Astrocyte (in vitro differentiated cells and primary cell): ENCODE measurements at places on chromosomes 11 and 22. TPM values are rescaled to one million over a fixed set of nuclear protein-coding genes. Genes with fewer than 3 reads are reported as not detected.

GRCh38 chr11:122737951-122738693, 82.6 kb downstream of the UBASH3B start:
- DNase-seq = no peak

- DNase-seq = peak; percentile 7
Measured at GRCh38 chr22:49502126-49502826, 325.4 kb downstream of the BRD1 start.

DNA sequence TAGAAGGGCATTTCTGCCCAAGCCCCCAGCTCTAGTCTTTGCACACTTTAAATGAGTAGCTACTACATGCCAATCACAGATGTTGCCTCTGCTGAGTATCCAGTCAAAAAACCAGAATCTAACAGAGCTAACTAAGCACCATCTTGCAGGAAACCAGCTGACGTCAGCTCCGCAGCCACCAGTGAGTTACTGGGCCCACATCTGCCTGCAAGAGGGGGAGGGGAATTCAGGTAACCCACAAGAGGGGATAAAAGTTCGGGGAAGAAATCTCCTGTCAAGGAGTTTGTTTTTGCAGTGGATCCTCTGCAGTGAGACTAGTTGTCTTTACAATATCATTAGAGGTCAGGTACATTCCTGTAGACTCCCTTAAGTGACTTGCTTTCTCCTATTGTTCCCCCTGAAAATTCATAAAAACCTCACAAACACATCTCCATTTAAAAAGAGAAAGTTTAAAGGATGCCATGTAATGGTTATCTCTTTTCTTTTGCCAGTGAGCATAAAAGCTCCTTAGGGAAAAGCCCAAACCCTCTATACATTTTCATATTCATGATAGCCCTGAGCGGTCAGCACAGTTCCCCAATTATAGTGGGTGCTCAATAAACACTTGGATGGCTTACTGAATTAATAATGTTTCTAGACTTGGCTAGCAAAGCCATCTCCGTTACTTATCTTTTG, 9.3 kb downstream of the CD44 start:
- DNase-seq = no peak

DNA sequence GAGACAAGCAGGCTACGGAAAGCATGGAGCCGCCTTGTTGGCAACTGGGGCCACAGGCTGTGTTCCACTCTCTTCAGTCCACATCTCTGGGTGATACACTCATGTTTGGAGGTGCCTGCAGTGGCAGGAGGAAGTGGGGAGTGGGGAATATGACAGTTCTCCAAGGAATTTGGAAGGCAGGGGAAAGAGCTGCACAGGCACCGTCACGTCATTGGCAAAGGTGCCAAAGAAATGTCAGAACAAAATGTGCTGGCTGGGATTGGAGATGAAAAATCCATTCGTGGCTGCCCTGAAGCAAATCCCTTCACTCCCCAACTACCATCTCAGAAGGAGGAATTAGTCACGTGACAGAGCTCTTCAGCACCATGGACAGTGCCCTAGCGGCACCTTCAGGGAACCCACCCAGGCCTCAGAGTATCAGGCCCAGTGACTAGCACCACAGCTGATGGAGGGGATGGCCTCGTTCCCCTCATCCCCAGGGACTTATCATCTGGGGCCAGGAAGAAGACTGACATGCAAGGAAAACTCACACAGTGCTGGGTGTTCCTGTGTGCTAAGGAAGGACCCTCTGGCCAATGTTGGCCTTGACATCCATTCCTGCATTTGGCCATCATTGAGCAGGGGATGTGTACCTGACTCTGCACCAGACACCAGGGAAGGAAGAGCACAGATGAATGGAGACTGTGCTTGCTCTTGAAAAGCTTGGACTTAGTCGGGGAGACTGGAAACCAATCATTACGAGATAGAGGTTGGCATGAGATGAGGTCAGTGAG, 48.5 kb upstream of the PRDM11 start:
- peak; percentile 56 for DNase-seq

- DNase-seq = no peak
Measured at GRCh38 chr11:58774164-58774593, 42.4 kb upstream of the GLYAT start.

DNA sequence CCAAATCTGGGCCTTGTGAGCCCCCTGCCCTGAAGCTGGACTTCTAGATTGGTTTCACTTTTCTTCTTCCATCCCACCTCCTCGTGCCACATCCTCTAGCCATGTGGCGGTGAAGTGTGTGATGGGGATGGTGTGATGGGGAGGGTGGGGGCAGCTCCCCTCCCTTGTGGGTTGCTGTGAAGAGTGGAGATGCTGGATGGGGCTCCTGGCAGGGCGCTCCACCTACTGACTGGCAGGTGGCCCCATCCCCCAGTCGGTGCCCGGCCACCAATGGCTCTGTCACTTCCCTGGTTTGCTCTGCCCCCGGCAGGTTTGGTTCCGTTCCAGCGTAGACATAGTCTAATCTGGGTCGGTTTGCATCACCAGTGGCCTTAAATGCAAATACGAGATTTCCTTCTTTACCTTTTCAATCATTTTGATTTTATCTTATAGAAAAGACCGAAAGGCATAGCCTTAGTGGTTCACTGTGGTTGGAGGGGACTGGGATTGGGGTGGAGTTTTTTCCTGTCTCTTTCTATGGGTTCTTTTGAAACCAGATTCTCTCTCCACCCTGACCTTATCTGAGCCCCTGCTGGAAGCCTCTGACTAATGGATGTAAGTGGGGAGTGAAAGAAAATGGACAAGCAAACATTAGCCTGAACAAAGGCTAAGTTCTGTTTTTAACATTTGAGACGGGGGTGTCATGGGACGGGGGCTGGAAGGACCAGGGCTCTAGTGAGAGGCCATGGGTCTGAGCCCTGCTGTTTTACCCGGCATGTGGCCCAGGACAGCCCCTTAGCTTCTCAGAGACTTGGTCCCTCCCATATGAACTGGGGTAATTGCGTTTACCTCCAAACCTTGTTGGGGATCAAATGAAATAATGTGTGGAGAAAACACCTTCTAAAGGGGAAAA, 149.3 kb downstream of the CACNA1I start:
- no peak for DNase-seq

NXPE4 gene
- total RNA-seq = not detected in 2 replicates

INS gene
- not detected in 2 replicates for total RNA-seq

UPK3A gene
- not detected in 2 replicates for total RNA-seq
